ENCODE measurements at places on chromosomes 7 and 10. TPM values are rescaled to one million over a fixed set of nuclear protein-coding genes. Genes with fewer than 3 reads are reported as not detected.

DNA sequence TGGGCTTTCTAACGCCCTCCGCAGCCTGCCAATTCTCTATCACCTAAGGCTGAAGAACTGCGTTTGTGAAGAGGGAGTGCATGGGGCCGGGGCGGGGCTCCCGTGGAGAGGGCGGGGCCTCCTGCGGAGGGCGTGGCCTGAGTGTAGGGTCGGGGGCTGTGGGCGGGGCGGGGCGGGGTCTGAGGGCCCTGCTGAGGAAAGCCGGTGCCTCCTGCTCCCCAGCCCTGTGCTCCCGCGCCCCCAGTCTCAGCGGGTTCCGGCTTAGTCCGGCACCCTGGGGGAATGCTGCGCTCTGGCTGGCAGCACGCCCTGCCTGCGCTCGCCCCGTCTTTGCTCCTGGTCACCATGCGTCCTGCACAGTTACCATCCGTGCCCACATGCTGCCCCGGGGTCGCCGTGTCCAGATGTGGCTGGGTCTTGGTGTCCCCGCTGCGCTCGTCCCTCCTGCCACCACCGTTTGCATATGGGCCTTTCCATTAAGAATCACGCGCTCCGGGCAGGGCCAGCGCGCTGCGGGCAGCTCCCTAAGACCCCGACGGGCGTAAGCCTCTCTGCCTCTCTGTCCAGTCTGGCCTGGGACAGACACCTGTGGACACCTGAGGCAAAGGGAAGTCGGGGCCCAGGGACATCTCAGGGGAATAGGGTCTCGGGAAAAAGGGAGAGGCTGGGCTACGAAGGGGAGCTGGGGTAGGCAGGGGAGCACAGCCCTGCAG is 144.0 kb upstream of the RET start:
- DNase-seq, result no peak

The OR2A5 gene
- polyA plus RNA-seq, result not detected

The GSDME gene
- polyA plus RNA-seq, result 7.3 TPM

DNA sequence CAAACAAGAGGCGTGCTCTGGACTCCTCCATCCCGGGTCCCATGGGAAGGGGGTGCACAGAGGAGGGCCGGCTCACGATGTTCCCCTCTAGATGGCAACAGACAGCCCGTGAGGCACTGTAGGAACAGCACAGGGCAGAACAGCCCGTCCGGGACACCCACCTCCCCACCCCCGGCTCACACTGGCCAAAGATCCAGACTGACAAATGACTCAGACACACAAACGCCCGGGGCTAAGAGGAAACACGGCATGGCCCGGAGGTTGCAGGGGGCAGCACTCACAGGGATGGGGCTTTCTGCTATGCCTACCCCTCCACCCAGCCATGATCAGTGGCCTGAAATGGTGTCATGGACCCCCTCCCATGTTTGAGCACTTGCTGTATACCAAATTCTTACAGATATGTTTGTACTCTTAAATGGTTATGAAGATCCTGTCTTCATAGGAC is 4.9 kb upstream of the ELN start:
- DNase-seq, result no peak

- DNase-seq, result no peak
Measured at GRCh38 chr10:75654171-75654771, 222.8 kb downstream of the LRMDA start.

The TMEM72 gene
- not detected for polyA plus RNA-seq

The HOXA6 gene
- polyA plus RNA-seq, result 6.1 TPM

The MSMB gene
- polyA plus RNA-seq, result not detected

GRCh38 chr7:155988416-155988815 is 176.2 kb upstream of the SHH start:
- DNase-seq, result no peak

GRCh38 chr7:25863005-25863728 is 288.8 kb upstream of the NFE2L3 start:
- no peak for DNase-seq

- DNase-seq, result no peak
Measured at GRCh38 chr7:37391791-37392672, 56.6 kb downstream of the ELMO1 start.

GRCh38 chr10:26365681-26366358 is 72.3 kb upstream of the APBB1IP start:
- DNase-seq, result no peak

The FAM237B gene
- 0.05 TPM for polyA plus RNA-seq

The NPY4R gene
- polyA plus RNA-seq, result not detected

DNA sequence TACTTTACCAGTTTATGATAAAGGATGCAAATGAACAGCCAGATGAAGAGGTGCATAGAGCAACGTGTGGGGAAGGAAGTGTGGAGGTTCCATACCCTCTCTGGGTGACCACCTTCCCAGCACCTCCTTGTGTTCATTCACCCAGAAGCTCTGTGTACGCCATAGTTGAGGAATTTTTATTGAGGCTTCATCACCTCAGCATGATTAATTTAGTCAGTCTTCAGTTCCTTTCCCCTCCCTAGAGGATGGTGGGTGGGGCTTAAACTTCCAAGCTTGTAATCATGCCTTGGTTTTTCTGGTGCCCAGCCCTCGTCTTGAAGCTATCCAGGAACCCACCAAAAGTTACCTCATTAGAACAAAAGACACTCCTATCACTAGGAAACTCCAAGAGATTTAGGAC is 162.7 kb downstream of the PLCE1 start:
- DNase-seq, result no peak

The TMEM225B gene
- not detected for polyA plus RNA-seq

DNA sequence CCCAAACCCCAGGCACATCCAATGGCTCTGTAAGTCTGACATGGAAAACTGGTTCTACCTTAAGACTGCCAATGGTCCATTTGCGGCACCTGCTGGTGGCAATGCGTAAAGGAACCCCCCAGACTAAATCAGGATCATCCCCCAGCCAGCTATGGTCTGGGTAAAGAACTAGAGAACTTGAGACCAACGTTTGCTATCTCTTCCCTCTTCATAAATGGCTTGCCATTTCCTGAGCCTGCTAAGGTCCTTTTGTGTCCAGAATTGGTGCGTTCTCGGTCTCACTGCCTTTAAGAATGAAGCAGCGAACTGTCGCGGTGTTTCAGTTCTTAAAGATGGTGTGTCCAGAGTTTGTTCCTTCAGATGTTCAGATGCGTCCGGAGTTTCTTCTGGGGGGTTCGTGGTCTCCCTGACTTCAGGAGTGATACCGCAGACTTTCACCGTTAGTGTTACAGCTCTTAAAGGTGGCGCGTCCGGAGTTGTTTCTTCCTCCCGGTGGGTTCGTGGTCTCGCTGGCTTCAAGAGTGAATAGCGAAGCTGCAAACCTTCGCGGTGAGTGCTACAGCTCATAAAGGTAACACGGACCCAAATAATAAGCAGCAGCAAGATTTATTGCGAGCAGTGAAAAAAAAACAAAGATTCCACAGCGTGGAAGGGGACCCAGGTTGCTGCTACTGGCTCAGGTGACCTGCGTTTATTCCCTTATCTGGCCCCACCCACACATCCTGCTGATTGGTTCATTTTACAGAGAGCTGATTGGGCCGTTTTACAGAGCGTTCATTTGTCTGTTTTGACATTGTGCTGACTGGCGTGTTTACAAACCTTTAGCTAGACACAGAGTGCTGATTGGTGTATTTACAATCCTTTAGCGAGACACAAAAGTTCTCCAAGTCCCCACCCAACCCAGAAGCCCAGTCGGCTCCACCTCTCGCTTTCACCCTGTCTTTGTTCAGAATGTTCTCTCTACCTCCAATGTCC is 95.4 kb downstream of the ELMO1 start:
- DNase-seq, result no peak

DNA sequence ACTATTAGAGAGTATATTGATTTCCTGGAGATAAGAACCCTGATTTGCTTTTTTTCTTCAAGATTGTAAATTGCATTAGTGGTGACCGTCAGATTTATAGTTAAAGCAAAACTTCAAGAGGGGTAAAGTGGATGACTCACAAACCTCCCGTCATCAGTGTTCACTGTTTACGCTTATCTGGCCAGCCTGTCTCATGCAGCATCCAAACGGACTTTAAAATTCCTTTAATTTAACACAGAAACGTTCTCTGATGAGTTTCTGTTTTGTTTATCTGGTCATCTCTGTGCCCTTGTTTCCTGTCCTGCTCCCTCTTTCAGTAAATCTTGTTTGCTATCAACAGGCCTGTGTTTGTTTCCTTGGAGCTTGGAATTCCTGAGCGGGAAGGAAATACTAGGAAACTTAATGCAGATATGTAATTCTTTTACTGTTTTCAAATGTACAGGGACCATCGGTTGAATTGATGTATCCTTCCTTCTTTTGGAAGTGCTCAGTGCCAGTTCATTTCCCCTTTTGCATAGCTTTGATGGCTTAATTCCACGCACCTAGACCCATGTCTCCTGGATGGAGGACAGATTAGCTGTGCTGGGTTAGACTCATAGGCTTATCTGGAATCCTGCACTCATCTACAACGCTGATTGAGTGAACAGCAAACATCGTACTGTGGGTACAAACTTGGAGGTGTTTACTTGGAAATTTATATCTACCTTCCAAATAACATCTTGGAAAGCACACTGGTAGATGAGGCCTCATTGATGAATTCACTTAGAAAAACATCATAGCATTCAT is 21.3 kb downstream of the PTPRE start:
- no peak for DNase-seq

DNA sequence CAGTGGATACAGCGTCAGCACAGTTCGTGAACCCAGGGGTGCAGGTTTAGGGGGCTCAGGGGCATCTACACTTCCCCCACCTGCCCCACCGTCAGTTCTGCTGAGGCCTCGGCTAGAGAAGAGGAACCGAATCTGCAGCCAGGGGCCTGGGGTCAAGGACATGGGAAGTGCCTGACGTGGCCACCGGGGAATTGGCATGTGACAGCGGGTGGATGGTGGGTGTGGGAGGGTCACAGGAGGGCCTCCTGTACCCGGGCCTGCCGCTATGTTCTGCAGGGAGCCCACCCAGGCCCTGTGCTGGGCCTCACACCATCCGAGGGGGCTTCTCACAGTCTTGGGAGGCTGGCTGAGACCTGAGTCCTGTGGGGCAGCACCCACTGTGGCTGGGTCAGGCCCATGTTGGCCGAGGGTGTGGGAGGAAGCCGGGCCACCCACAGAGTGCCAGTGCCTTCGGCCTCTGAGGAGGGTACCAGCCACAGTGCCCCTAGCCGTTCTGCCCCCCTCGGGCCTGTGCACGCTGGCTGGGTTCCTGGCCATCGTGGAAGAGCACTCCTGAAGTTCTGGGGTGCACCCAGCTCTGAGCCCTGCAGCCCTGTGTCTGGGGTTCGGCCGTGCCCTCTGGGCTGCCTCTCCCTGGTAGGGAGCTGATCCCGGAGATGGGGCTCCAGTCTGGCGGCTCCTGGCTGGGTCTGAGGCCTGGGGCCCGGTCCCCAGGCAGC is 5.9 kb downstream of the TTYH3 start:
- no peak for DNase-seq

DNA sequence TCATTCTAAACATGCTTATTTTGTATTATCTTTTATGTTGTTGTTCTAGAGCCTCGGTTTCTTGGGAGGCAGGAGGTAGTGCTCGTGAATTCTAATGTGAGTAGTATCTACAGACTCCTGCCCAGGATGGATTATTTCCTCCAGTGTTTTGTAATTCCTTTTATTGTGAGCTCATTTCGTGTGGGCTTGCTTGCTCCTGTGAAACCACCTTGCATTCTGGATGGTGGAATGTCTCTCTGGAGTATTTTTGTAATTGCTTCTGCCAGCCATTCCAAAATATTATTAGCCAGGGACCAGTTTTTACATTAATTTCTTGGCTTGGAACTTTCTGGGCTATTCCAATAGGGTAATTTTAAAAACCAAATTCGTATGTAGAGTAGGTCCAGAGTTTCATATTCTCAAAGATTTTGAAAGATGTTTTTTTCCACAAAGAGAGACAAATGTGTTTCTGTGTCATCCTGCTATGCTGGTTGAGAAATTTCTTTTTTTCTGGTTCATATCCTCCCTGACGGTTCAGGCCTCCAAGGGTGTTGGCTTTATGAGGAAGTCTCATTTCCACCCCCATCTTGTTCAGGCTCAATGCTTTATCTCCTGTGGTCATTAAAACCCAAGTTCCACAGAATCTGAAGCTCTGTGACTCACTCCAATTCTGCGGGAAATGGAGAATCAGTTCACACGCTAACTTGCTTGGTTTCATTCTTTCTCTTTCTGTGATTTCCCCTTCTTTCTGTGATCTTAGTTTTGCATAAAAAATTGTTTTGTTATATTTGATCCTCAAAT is 41.7 kb upstream of the CALD1 start:
- DNase-seq, result no peak

GRCh38 chr7:36115448-36116321 is 37.4 kb upstream of the EEPD1 start:
- peak; percentile 35 for DNase-seq

DNA sequence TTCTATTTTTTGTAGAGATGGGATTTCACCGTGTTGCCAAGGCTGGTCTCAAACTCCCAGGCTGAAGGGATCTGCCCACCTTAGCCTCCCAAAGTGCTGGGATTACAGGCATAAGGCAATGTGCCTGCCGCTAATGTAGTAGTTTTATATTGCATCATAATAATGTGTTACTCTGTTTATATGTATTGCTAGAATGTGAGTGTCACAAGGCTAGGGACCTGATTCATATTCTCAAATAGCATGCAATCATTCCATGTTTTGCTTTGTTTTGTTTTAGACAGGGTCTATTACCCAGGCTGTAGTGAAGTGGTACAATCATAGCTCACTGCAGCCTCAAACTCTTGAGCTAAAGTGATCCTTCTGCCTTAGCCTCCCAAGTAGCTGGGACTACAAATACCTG is 13.5 kb downstream of the CCL26 start:
- DNase-seq, result no peak

DNA sequence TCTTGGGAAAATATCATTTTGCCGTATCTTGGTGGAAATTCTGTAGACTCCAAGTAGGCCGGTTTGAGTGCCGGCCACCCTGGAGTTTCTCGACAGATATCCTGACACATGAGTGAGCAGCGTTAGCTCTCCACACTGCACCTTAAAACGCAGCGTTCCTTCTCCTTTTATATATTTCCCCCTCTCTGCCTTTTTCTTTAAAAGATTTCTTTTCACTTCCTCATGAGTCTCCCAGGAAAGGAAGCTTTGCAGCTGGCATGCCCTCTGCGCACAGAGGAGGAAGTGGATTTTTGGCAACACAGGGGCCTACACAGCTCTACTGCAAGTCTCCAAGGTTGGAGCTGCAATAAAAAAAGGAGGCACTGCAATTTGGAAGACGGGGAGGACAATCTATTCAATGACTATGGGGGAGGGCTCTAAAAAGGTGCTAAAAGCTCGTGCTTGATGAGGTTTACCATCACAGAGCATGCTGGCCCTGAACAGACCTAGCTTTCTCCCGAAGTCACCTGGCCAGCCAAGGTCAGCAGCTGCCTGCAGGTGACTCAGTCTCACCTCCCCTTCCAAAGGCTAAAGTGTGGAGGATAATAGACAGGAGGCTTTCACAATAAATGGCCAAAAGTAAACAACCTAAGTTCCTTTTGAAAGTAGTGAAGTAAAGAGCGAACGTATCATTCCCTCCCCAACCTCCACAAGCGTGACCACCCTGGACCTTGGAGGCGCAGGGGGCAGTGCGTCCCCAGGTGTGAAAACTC is 252.8 kb downstream of the ZMYND11 start:
- no peak for DNase-seq

The GPER1 gene
- 21.2 TPM for polyA plus RNA-seq

The APBB1IP gene
- 1.7 TPM for polyA plus RNA-seq

- DNase-seq, result peak; percentile 7
Measured at GRCh38 chr10:80945264-80945880, 407.7 kb downstream of the SH2D4B start.

GRCh38 chr10:68092512-68092911 is 16.8 kb upstream of the MYPN start:
- DNase-seq, result no peak

The KNDC1 gene
- 5.2 TPM for polyA plus RNA-seq

Measured in muscle of arm (tissue), 14 donors.